ENCODE measurements at places on chromosomes 1 and 21.

DNA sequence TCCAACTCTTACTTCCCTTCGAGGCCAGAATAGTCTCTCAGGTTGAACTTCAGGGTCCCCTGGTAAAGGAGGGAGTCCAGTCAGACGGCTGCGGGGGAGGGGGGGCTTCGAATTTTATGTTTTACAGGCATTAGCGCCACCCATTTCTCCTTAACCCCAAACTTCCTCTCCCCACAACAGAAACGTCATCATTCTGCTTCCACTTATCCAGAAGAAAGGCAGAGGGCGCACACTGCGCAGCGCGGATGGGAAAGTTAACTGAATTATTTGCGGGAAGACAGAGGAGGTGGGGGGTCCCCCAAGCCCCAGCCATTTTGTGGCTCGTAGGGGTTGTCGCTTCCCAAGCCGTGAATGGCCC lies 529 bp upstream of the PRMT2 start:
- peak; percentile 26 for DNase-seq

- DNase-seq: no peak
Observed at GRCh38 chr1:231185391-231185790, 23.5 kb downstream of the TRIM67 start.

GRCh38 chr1:244826712-244827111 lies 8.7 kb upstream of the COX20 start:
- DNase-seq: no peak

DNA sequence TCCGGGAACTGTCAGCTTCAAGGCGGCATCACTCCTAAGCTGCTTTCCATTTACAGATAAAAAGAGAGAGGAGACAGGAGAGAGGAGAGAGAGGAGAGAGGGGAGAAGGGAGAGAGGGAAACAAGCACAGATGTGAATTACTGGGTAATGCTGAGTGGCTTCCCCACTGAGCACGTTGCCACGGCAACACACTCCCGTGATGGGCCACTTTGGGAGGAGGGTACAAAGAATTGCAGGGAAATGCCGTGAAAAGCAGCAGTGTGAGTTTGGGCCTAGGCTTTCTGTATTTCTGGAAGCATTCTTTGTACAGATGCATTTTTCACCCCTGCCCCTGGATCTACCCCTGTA lies 128.0 kb upstream of the IRF2BP2 start:
- DNase-seq: no peak

DNA sequence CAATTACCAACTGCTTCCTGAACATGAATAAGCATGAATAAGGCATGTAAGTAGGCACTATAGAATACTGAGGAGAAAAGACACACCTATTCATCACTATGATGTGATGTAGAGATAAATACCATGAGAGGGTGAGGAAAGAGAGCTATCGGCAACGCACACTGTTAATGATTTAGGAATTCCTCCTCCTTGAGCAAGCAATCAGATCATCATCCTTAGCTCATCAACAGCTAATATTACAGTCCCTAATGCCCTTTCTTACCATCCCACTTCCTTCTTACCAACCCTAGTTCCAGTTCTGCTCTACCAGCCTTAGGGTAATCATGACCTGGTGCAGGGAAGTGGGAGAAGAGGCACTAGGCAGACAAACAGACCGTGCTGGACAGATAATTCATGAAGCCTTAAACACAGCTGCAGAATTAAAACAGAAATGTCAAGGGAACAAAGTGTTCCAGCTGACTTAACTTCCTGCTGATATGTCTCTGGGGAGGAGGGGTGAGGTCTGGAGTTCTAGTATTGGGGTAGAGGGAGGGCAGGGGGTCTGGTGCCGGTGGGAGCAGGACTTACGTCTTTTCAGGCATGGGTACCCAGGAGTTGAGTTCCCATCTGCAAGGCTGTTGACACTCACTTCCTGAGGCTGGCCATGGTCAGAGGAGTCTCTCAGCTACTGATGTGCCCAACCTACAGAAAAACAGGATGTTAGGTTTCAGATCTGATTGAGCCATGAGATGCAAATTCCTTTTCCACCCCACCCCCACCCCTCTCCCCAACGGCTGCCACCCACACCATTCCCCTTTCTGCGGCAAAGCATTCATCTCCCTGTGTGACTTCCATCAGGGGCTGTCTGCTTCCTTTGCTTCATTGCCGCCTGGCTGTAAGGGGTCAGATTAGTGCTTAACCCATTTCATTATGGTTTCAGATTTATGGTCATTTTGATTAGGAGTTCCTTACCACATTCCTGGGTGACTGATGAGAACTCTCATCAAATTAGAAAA lies 12.6 kb upstream of the RCSD1 start:
- no peak for DNase-seq

GRCh38 chr1:223135176-223135942 lies 7.7 kb downstream of the TLR5 start:
- DNase-seq: no peak

DNA sequence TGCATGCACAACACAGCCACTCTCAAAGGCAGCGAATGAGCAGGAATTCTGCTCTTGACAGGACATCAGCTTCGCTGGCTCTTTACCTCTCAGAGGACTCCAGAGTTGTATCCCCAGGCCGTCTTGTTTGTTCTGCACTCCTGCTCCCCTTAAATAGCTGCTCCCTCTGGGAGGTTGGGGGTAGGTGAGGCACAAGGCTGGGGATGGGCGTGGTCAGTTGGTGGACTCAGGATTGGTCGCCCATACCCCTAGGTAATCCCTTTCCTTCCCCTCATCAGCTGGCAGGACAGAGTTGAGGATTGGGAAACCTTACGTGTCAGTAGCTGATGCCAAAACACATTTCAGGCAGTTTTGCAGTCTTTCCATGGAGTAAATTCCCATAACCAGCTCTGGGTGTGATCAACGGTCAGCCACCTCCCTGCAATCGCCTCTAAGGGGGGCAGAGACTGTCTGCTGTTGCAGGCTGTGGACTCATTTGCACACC lies at the start of gene PLA2G2A:
Gene PLA2G2A, minus strand, starts transcription at position 125 of the 484 bp plus-strand sequence. CDS start 845 bp downstream, outside the sequence.
- DNase-seq: no peak

DNA sequence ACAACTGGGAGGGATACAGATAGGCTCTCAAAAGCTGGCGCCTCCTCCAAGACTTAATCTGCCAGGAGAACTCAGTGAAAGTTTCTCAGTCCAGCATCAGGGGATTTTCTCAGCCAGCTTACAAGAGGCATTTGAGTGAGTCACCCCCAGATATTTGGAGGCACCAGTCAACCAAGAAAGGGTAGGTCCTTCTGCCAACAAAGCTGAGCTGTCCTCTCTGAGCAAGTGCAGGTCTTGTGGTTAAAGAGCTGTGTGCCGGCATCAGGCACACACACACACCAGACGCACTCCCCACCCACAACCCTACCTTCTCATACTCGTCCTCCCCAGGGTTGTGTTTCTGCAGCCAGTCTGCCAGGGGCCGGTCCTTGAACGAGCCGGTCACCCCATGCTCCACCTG lies 27.0 kb upstream of the PPP1R15B start:
- DNase-seq: peak; percentile 22

- no peak for DNase-seq
Observed at GRCh38 chr1:38332649-38333310, 286.2 kb upstream of the POU3F1 start.
